Occipital lobe (tissue), 3 donors: ENCODE measurements at places on chromosomes 7 and 10.

DNA sequence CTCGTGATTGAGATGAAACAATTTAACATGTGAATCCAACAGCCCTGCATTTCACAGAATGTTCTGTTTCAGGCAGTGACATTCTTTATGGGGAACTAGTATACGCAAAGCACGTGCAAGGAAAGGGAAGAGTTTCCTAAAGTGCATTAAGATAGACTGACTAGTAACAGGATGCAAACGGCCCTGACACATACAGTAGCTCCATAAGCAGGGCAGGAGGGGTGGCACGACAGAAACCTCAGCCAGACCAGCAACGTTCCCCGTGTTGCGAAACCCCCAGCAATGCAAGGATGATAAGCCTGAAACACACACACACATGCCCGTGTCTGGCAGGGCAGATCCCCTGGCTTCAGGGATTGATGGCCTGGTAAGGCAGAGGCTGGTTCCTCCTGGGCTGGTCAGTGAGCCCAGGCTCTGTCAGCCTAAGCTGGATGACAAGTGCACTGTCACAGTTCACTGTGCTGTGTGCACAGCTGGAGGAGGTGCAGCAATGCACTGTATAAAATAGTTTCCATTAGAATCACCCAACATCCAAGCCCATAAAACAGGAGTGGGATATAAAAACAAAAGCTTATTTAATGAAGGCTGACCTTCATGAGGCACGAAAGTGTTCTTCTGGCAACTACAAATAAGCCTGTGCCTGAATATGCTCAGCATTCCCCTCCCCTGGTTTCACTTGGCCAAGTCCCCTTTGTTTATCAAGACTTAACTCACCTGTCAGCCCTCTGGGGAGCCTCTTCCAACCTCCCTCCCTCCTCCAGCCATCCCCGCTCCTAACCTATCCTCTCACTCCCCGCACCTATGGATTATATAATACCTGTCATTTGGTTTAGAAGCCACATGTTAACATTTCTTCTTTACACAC lies 88.8 kb downstream of the GSAP start:
- DNase-seq = no peak

GRCh38 chr7:103793614-103794013 lies 195.8 kb downstream of the RELN start:
- no peak for DNase-seq

GRCh38 chr7:4177001-4177400 lies 505.1 kb upstream of the FOXK1 start:
- no peak for DNase-seq

- no peak for DNase-seq
Observed at GRCh38 chr7:18958627-18959026, 158.8 kb downstream of the TWIST1 start.
